Stimulated activated CD8-positive, alpha-beta memory T cell treated with anti-CD3 and anti-CD28 coated beads, Interleukin-7, amount 100 ng/mL, for 48 hours (primary cell): ENCODE measurements at places on chromosomes 2 and 18.
A peak's percentile ranks its signal among the peaks of the same experiment; 100 is the strongest.

- DNase-seq: peak; percentile 29
Measured at GRCh38 chr2:45014016-45014702, 4.9 kb upstream of the SIX2 start.

DNA sequence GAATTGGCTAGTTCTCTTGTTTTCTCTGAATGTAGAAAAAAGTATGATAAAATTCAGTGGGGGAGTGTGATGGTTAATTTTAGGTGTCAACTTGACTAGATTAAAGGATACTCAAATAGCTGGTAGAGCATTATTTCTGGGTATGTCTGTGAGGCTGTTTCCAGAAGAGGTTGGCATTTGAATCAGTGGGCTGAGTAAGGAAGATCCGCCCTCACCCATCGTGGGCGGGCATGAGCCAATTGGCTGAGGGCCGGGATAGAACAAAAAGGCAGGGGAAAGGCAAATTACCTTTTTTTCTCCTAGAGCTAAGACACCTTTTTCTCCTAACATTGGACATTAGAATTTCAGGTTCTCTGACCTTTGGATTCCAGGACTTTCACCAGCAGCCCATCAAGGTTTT, 667.6 kb upstream of the SLC8A1 start:
- DNase-seq: no peak

DNA sequence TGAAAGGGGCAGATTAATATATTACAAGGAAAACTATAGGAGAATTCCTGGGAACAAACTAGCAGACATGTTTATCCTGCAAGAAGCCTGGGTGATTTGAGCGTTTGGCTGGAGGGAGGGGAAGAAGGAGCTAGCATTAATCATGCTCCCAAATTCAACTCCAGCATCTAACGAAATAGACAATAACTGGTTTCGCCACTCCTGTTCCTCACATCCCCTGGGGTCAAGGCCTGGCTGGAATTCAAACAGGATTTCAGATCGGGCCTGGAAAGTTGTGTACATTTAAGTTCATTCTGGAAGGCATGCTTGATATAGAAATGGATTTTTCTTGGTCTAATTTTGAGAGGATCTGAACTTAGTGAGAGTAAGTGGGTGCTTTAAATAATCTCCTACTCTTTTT, 126.1 kb upstream of the CTAGE1 start:
- DNase-seq: no peak

GRCh38 chr18:61569176-61569892, 236.1 kb downstream of the CDH20 start:
- DNase-seq: no peak

- no peak for DNase-seq
Measured at GRCh38 chr2:140876015-140876414, 1254.8 kb downstream of the LRP1B start.

DNA sequence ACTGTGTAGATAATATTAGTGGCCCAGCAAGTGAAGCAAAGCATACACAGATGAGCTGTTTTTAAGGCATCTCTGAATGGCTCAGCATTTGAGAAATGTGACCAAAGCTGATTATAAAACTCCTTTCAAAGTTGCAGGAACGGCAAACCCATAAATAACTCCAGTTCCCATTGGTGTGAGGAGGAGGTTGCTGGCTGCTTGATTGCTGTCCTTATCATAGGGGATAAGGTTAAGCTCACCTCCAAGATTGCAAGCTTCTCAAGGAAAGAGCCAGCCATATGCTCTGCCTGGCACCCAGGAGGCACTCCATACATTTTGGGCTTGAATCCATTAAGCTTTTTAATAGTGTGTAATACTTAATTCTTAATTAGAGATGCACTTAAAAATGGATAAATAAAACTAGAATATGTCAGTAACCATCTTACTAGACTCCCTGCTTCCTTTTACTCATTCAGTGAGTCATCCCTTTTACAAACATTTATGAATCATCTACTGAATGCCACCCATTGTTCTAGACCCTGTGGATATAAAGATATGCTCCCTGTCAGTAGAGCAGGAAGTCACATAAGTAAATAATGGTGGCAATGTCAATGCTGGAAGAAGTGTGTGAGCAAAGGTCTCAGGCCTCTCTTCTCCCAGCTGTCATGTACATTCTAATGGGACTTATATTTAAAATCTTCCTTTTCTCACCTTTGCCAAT, 99.3 kb downstream of the SPATS2L start:
- no peak for DNase-seq

GRCh38 chr18:79483971-79484491, 88.3 kb downstream of the NFATC1 start:
- no peak for DNase-seq

DNA sequence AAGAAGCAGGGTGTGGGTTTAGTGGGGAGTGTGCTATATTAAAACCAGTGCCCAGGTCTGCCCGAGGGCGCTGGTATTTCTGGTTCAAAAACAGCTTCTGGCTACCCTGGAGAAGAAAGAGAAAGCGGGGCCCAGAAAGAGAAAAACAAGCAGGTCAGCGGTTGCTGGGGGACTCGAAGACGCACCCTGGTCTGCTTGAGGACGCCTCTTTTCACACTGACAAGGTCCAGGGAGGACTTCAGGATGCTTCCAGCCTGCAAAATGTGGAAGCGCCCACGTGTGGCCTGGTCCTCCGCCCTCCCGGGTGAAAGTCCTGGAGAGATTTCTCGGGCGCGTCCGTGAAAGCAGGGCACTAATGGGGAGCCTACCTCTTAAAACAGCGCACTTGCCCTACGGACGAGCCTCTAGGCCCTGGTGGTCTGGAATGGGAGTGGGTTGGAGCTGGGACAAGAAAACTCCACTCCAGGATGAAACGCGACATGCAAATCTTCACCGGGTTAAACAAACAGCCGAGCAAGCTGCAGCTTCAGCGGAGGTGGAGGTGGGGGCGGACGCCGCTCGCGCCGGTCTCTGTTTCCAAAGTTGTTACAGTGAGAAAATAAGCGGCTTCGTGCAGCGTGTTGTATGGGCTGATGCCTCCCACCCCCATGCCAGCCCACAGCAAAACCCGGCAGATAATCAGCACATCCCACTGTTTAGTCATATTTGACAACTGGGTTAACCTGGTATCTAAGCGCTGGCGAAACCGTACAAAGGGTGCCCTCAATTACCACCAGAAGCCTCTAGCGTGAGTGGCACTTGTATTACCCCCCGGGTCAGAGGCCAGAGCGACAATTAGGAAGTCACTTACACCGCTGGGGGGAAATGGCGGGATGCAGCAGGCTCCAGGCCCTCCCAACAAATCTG, 1.1 kb upstream of the SP9 start:
- no peak for DNase-seq

DNA sequence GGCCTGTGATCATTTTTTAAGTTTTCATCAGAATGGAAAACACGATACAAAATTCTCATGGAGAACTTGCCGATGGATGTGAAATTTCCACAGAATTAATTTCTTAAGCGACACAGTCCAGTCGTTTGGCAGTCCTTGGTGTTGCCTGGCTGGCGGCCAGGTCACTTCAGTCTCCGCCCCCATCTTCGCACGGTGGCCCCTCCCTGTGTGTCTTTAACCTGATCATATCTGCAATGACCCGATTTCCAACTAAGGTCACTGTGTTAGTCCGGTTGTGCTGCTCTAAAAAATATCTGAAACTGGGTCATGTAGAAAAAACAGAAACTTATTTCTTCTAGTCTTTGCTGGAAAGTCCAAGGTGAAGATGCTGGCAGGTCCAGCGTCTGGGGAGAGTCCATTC, 44.5 kb upstream of the COPS8 start:
- no peak for DNase-seq

DNA sequence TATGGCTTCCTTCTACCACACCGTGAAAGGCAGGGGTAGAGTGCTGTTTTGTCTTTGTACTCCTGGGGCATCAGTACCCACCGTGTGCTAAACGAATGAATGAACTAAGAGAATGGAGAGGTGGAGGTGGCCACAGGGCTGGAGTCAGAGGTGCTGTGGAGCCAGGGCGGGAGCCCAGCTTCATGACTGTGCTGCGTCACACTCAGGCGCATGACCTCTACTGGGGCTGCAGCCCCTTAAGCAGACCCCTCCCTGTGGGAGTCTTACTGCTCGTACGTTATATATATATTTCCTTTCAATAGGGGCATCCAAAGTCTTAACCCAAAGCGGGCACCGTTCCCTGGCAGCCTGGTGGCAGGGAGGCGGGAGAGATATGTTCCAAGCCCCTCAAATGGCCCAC, 18.0 kb upstream of the LBH start:
- no peak for DNase-seq

DNA sequence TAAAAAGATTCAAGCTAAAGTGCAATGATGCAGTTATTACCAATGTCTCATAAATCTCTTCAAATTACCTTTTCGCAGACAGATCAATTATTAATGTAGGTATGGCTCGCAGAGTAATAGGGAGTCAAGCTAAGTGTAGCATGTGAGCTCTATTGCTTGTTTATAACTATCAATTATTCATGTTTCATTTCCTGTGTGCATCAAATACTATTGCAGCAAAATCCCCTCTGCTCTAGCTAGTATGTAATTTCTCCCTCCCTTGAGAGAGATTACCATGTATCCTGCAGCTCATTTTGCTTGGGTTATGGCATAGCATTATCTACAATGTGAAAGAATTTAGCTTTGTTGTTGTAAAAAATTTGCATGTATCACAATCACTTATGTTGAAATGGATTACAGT, 65.6 kb upstream of the SCN1A start:
- DNase-seq: no peak

- DNase-seq: no peak
Measured at GRCh38 chr2:95034221-95034620, 8.7 kb downstream of the MAL start.

- DNase-seq: no peak
Measured at GRCh38 chr2:46269544-46270273, 27.5 kb upstream of the EPAS1 start.
